ENCODE measurements at places on chromosomes 4 and X.

- no peak overlapping the region for H3K27ac ChIP-seq
- DNase-seq = no peak
- peaks cover 2% of the 10 kb centered on the region for H3K36me3 ChIP-seq
- no peaks in the 10 kb centered on the region for H3K27me3 ChIP-seq
- H3K4me3 ChIP-seq = no peak overlapping the region
These were observed 48.6 kb downstream of the ACOX3 start for GRCh38 chr4:8391972-8392371.

GRCh38 chr4:150970685-150971151 is 44.4 kb downstream of the LRBA start:
- H3K4me3 ChIP-seq = no peak overlapping the region
- no peaks in the 10 kb centered on the region for H3K27me3 ChIP-seq
- no peaks in the 10 kb centered on the region for H3K36me3 ChIP-seq
- H3K27ac ChIP-seq = no peak overlapping the region
- DNase-seq = no peak

- no peaks in the 10 kb centered on the region for H3K27me3 ChIP-seq
- H3K36me3 ChIP-seq = peaks cover 4% of the 10 kb centered on the region
- no peak for DNase-seq
These were observed 1074.0 kb upstream of the LCORL start for GRCh38 chr4:19095491-19096046.

- no peaks in the 10 kb centered on the region for H3K36me3 ChIP-seq
- H3K27me3 ChIP-seq = no peaks in the 10 kb centered on the region
- no peaks in the 10 kb centered on the region for H3K4me1 ChIP-seq
- H3K4me3 ChIP-seq = no peak overlapping the region
- DNase-seq = no peak
These were observed 28.3 kb downstream of the ARHGAP10 start for GRCh38 chr4:147760176-147760575.

GRCh38 chr4:119540249-119540648 is 88.4 kb downstream of the PDE5A start:
- DNase-seq = no peak
- H3K4me1 ChIP-seq = no peaks in the 10 kb centered on the region
- no peak overlapping the region for H3K4me3 ChIP-seq
- no peak overlapping the region for H3K27ac ChIP-seq

DNA sequence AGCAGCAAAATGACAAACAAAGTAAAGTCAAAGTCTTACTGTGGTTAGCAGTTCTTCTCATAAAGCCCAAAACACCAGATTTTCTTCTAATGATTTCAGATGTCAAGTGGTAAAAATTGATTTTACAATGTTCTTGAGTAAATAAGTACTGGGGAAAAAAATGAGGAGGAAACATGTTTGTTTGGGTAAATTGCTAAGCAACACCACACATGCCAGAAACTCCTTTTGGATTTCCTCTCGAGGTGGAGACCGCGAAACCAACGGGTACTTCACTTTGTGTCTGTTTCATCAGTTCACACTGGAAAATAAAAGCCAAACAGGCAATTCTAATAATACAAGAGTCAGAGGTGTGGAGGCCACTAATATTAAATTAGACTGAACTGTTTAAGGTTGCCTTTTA is 4.6 kb upstream of the PKD2 start:
- H3K27ac ChIP-seq = no peak overlapping the region
- peaks cover 5% of the 10 kb centered on the region for H3K4me1 ChIP-seq
- H3K27me3 ChIP-seq = peaks cover 3% of the 10 kb centered on the region
- no peak overlapping the region for H3K4me3 ChIP-seq

GRCh38 chrX:121570072-121570841 is 522.8 kb downstream of the GLUD2 start:
- no peaks in the 10 kb centered on the region for H3K36me3 ChIP-seq
- no peak overlapping the region for H3K4me3 ChIP-seq
- no peak for DNase-seq
- H3K27ac ChIP-seq = no peak overlapping the region
- H3K4me1 ChIP-seq = no peaks in the 10 kb centered on the region
- H3K27me3 ChIP-seq = no peaks in the 10 kb centered on the region

GRCh38 chr4:98446499-98447375 is 185.6 kb downstream of the RAP1GDS1 start:
- H3K4me1 ChIP-seq = no peaks in the 10 kb centered on the region
- no peaks in the 10 kb centered on the region for H3K27me3 ChIP-seq
- DNase-seq = no peak
- no peak overlapping the region for H3K4me3 ChIP-seq

DNA sequence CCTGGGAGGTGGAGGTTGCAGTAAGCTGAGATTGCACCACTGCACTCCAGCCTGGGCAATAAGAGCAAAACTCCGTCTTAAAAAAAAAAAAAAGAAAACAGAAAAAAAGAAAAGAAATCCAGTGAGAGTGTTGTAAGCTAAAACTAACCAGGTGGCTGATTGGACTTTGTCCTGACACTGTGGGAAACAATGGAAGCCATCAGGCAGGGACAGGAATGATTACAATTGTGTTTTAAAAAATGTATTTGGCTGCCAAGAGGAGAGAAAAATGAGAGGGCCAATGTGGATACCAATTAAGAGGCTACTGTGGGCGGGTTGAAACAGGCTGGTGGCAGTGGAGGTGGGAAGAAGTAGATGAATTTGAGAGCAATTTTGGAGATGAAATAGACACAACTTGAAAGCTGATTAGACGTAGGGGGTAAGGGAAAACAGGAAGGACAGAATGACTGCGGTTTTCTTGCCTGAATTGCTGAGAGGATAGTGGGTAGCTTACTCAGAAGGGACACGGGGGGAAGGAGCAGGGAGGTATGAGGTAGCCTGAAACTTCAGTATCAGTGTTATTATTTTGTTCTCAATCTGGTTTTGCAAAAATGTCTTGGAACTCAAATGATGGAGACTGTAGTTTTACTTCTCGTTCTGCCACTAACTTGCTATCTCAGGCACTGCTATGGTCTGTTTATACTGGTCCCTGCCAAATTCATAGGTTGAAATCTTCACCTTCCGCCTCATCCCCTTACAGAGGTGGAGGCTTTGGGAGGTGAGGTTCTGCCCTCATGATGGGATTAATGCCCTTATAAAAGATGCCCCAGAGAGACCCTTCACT is 45.6 kb upstream of the CHRNA9 start:
- no peaks in the 10 kb centered on the region for H3K27me3 ChIP-seq
- DNase-seq = no peak
- H3K36me3 ChIP-seq = peaks cover 5% of the 10 kb centered on the region
- peaks cover 2% of the 10 kb centered on the region for H3K4me1 ChIP-seq

GRCh38 chrX:103635436-103635835 is 6.7 kb downstream of the TCEAL1 start:
- no peaks in the 10 kb centered on the region for H3K36me3 ChIP-seq
- H3K4me1 ChIP-seq = no peaks in the 10 kb centered on the region
- no peak overlapping the region for H3K27ac ChIP-seq
- DNase-seq = no peak
- no peaks in the 10 kb centered on the region for H3K27me3 ChIP-seq
- no peak overlapping the region for H3K4me3 ChIP-seq

- no peak for DNase-seq
- no peaks in the 10 kb centered on the region for H3K27me3 ChIP-seq
- no peak overlapping the region for H3K4me3 ChIP-seq
These were observed 3.6 kb downstream of the VSIG4 start for GRCh38 chrX:66036231-66036630.

DNA sequence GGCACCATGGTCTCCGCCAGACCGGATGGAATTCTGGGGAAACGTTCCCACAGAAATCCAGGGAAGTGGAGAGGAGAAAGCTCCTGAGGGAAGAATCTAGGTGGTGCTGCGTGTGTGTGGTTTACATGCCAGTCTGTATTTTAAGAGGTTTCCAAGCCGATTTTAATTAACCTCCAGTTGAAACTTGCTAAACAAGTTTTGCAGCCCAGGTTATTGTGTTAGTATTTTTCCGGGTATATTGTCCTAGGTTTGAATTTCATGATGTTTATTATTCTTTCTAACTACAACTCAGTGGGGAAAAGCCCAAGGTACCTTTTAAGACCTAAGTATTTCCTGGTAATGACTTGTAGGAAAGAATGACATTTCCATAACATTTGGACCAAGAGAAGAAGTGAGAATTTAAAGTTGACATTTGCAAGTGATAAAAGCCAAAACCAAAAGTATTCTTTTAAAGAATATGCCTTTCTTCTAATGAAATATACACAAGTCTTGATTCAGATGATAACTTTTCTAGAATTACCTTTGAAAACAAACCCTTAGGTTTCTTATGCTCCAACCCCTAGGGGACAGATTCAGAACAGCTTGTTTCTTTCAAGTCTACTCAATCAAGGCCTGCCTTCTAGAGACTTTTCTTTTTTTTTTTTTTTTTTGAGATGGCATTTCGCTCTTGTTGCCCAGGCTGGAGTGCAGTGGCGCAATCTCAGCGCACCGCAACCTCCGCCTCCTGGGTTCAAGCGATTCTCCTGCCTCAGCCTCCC is 14.6 kb downstream of the SAT1 start:
- no peaks in the 10 kb centered on the region for H3K4me1 ChIP-seq
- no peak overlapping the region for H3K4me3 ChIP-seq
- H3K36me3 ChIP-seq = no peaks in the 10 kb centered on the region
- no peak overlapping the region for H3K27ac ChIP-seq

All from H9 (cell line).